Tibial artery (tissue), 4 donors: ENCODE measurements at places on chromosomes 16 and 17.

DNA sequence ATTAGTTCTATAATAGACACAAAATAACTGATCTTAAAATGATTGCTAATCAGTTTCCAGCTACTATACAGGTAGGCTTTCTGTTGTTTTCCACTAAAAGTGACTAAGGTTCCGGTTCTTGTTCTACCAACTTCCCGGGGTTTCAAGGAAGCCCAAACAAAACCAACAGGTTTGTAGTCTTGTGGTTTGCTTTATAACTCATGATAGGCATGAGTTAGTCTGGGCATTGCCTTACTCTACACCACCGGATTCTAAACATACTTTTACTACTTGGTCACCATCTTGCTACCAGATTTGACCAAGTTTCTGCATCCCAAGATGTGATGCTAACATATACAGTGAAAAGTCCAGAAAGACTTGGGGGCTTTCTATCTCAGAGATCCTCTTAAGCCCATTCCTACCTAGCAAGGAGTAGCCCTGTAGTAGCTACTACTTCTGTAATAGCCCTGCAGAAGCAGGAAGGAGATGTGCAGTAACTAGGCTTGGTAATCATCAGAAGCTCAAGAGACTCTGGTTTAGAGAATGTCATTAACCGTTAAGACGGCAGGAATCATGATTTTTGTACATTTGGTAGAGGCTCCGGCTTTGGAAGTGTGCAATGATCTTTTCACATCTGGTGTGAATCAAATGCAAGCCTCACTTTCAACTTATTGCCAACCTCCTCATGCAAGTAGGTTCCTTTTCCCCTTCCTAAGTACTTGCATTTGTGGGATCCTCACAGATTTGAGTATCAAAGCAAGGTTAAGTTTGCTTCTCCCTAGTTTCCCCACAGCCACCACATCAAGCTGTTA, 1.6 kb downstream of the FAM117A start:
- DNase-seq = no peak

- no peak for DNase-seq
Measured at GRCh38 chr17:38915639-38915995, 9.8 kb upstream of the LASP1NB start.

GRCh38 chr17:385836-386140, 33.2 kb upstream of the RPH3AL start:
- no peak for DNase-seq

GRCh38 chr16:56938664-56939513, 6.9 kb downstream of the HERPUD1 start:
- peak; percentile 53 for DNase-seq

DNA sequence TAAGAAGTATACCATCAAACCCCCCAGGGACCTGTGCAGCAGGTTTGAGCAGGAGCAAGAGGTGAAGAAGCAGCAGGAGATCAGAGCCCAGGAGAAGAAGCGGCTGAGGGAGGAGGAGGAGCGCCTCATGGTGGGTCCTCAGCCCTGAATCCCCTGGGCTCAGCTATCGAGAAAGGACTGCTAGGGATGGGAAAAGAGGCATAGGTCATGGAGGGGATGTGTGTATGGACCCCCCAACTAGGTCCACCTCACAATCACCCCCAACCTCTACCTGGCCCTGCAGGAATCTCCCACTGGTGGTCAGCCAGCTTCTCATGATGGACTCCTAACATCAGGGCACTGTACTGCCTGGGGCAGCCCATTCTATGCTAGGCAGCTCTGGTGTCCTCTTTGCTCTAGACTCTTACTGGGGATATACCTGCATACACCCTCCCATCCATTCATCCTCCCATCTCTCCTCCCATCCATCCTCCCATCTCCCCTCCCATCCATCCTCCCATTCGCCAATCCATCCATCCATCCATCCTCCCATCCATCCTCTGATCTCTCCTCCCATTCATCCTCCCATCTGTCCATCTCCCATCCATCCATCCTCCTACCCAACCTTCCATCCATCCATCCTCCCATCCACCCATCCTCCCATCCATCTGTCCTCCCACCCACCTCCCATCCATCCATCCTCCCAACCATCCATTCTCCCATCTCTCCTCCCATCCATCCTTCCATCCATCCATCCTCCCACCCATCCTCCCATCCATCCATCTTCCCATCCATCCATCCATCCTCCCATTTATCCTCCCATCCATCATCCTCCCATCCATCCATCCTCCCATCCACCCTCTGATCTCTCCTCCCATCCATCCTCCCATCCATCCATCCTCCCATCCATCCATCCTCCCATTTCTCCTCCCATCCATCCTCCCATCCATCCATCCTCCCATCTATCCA, 10.6 kb downstream of the DRC7 start:
- DNase-seq = no peak

DNA sequence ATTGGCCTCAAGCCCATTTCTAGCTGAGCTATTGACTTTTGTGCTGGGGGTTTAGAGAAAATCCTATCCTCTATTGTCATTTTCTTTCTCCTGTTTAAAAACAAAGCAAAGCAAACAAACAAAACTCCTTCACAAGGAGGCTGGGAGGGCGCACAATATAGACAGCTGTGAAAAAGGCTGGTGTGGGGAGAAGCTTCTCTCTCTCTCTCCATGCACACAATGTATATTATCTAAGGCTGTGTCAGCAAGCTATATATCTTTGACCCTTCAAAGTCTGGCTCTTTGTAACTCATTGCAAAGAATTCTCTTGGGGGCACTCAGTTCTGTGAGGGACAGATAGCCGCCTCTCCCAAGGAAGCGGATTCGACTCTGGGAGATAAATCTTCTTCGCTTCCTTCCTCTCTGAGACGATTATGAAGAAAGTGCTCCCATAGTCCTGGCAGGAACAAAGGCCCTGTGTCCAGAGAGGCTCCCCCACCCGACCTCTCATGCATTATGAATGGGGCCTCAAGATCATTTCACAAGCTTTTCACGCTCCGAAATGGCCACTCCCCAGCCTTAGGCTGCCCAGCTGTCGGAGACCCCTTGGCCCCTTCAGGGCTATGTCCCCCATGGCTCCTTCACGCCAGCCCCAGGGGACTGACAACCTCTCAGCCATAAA, 33.2 kb upstream of the MEAK7 start:
- DNase-seq = no peak

- no peak for DNase-seq
Measured at GRCh38 chr16:19472482-19472881, 49.4 kb downstream of the GDE1 start.
